Fibroblast of skin of right quadriceps (primary cell): ENCODE measurements at places on chromosomes 2 and 18.

GRCh38 chr18:72638376-72638775, 94.2 kb upstream of the CBLN2 start:
- DNase-seq, result no peak

- no peak for DNase-seq
Measured at GRCh38 chr2:182550234-182550633, 123.4 kb upstream of the PDE1A start.

DNA sequence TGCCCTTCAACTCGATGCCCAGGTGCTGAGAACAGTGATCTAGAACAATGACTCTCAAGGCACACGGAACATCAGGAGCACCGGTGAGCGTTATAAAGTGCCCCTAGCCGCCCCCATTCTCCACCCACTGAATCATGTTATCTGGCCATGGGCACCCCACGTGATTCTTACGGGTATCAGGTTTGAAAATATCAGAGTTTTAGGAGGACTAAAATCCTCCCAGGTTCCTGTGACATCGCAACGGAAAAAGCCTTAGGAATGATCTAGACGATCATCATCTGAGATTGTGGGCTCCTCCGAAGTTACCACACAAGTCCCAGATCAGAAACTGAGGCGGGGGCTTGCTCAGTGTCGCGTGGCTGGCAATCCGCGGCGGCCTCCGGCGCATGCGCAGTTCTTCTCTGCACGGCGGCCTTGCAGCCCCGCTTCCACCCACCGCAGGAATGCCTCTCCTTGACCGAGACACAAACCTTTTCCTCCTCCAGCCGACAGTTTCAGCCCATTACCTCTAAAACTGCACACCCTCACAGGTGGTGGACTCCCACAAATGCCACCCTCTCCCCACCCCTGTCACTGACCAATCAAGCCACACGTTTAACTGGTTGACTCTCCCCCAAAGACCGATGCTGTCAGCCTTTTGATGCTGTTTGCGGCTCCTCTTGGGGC, 5.8 kb upstream of the MRPL33 start:
- DNase-seq, result peak; percentile 44

DNA sequence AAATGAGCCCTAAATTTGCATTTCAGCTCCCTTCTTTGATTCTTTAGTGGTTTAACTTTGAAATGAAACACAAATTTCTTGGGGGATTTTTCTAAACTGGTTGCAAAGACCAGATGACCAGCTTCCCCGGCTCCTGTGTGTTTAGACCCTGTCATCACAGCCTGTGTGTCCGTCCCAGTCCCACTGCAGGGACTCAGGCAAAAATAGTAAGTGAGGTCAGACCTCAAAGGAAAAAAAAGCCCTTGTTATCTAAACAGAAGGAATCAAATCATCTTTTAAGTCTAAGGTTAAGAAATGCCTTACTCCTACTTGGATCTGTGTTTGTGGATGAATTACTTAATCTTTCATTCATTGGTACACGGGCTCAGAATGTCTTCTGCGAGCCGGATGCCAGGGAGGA, 423.7 kb downstream of the LPIN1 start:
- DNase-seq, result no peak

DNA sequence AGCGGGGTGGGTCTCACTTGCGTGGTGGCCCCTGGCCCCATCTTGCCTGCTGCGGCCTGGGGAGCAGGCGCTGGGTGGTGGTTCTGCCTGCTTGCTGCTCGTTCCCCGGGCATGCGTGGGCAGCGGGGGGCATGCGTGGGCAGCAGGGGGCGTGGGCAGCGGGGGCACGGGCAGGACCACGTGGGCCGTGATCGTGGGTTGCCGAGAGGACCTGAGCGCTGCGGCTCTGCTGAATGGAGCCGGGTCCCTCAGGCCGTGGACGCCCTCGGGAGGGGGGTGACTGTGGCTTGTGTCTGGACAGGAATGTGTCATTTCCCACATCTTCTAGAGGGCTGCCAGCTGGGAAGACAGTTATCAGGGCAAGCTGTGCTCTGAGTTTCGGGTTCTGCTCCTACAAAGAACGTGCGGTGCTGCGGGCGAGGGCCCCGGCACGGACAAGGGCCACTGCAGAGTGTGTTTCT, 8.3 kb upstream of the GAL3ST2 start:
- no peak for DNase-seq

DNA sequence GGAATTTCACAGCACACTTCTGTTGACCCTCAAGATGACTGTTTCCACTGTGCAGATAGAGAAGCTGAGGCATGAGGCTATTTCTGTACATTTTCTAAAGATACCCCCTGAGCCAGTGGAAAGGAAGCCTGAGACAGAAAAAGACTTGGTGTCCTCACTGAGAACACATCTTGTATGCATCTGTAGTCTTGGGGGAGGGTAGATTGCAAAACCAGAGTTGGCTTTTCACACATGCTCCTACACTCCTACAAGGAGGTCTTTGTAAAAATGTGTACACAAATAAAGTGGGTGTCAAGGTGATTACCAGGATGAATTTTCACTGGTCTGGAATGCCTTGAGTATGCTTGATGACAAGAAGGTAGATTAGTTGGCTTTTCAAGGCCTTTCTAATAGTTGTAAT, 98.0 kb downstream of the KCTD18 start:
- peak; percentile 61 for DNase-seq
